ENCODE measurements at places on chromosomes 3 and 15.
A peak's percentile ranks its signal among the peaks of the same experiment; 100 is the strongest.

DNA sequence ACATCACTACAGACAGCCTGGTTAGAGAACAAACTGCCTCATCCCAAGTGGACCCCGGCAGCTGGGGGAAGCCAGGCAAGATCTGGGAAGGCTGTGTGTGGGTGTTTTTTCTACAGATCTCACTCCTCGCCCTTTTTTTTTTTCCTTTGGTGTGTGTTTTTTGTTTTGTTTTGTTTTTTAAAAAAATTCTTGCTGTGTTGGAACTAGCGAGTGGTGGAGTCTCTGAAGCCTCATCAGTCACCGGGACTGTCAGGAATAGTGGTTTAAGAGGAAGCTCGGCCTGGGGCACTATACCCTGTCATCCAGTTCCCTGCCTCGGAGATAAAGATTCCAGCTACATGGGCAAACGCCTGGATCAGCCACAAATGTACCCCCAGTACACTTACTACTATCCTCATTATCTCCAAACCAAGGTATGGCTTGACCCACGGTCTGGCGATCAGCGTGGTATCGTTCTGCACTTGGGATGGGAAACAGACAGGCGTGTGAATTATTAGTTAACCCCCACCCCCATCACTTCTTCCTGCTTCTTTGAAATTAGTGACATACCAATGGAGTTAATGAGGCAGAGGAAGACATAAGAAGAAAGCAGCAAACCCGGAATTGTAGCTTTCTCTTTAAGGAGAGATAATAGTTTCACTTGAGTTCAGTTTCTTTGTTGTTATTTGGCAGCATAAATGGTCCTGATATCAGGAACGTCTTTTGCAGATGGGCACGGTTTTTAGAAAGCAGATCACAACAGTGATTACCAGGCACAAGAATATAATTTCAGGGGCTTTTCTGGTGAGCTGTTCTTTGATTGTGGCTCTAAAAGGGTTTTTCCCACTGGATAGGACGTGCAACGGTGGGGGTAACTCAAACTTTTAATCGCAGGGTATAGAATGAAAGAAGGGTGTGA, 722 bp downstream of the RBMS3 start:
- no peak for DNase-seq

DNA sequence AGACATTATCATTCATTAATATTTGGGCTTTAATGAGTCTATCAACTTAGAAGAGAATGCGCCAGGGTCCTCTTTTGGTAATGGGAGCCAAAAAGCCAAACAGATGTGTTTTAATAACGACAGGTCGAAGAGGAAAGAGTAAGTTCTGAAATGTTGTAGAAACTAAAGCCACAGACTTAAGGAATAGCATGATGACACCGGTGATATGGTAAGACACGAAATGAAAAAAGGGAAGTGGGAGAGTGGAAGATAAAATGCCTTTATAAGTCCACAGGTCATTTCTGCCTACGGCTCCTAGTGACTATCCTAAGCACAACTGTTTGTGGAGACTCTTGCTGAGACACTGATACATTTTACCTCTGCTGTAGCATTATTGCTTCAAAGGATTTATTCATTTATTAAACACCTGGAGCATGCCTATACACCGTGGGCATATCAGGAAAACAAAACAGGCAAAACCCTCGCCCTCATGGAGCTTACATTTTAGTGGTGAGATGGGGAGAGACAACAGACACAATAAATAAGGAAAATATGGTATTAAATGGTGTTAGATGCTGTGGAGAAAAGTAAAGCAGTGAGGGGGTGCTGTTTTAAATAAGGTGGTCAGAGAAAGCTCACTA, 11.7 kb upstream of the CD47 start:
- no peak for DNase-seq

- peak; percentile 61 for DNase-seq
These were observed 119.0 kb upstream of the RASGRP1 start for GRCh38 chr15:38683382-38684242.

DNA sequence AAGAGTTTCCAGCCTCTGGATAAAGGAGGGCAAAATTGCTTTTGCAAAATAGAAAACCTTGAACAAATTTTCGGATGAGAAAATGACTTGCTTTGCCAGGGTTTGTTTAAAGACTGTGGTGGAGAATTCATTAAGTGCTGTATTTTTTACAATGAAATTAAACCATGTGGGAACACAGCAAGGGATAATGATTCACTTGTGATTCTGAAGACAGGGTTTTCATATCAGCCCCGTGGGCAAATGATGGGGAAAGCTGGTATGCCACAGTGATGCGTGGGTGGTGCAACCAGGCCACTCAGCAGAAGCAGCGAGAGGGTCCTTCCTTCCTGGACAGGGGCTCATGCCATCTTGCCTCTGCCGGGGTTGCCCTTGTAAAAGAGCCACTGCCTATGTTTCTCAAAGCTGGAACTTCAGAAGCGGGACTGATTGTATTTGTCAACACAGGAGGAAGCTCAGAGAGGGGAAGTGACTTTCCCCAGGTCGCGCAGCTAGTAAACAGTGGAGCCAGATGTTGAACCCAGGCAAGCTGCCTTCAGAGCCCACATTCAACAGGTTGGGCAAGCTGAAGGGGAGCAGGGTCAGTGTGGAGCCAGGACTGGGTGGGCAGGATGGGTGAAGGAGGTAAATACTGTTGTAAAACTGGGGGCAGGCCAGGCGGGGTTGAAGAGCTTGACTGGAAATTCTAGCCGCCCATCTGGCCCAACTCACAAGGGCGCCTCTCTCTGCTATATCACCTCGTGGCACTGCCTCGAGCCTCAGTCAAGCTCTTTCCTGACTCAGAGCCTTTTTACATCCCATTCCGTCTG, 79.1 kb downstream of the TOP2B start:
- DNase-seq, result no peak

GRCh38 chr3:166275024-166275390, 437.8 kb upstream of the BCHE start:
- no peak for DNase-seq

DNA sequence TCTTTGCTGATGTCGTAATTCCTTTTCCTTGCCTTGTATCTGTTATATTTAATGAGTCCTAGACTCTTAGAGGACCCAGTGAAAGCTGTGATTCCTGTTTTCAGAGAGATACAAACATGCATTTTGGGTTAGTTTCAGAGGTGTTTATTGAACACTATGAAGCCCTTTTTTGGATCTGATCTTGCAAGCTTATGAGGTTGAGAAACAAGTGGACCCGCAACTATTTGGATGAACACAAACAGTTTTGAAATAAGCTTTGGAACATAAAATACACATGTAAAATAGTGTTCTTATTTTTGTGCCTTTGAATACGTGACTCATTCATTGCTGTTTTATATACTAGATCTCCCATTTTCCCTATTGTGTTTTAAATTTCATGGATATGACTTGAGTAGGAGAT, 33.5 kb downstream of the SNRK start:
- DNase-seq, result no peak

GRCh38 chr3:153145454-153145853, 16.6 kb upstream of the RAP2B start:
- no peak for DNase-seq
